ENCODE measurements at places on chromosomes 12 and 14. TPM values are rescaled to one million over a fixed set of nuclear protein-coding genes. Genes with fewer than 3 reads are reported as not detected.
A peak's percentile ranks its signal among the peaks of the same experiment; 100 is the strongest.

Gene KRT83
- total RNA-seq = not detected

DNA sequence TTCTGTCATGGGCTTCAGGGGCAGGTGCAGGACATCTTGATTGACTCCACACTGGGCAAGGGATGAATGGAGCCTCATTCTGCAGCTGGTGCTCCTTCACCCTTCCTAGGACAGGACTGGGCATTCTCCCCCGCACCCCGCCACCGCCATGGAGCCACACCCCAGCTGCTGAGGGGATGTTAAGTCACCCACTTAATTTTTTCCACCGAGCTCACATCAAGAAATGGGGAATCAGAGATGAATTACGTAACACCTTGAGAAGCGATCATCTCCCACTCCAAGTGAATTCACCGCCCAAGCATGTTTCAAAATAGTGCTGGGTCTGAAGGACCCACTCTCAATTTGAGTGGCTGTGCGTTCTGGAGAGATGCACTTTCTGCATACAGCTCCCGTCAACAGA, 94.2 kb downstream of the EML1 start:
- no peak for DNase-seq

- DNase-seq = no peak
These were observed 32.6 kb downstream of the NUAK1 start for GRCh38 chr12:106106061-106106566.

DNA sequence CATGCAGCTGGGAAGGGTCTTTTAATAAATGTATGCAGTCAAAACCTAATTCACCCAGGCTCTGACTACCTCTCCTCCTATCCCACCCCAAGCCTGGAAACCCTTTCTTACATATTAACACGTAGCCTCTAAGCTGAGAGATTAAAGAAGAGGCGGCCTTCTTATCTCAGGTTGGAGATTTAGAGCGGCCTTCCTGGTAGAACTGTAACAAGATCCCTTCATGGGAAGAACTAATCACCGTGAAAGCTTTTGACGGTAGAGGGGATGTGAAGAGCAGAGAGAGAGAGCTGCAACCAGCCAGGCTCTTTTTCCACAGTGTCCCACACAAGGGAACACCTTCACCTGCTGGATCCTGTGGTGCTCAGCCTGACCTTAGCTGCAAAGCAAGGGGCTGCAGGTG, 367.4 kb downstream of the MED13L start:
- no peak for DNase-seq

DNA sequence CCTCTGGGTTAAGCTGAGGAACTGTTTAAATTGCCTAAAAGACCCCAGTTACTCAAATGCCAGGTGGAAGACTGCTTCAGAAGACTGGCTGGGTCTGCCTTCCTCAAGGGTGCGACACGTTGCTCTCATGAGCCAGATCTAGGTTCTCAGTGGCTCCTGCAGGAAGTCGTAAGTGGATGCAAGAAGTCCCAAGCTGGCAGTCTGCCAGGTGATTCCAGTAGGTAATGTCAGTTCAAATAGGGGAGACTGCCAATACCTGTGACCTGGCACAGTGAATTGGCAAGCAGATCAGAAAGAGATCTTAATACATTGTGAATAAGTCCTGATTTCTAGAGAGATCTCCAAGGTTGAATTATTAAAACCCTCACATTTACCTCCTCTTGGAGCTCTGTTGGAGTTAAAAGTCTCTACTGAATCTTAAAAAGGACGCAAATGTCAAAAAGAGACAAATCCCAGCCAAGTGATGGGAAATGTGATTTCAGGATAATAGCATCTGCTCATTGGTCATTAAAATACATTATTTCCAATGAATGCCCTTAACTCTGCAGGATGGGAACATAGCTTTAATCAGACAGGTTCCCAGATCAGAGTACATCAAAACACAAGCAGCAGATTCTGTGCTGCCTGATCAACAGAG, 98.8 kb upstream of the FRMD6 start:
- no peak for DNase-seq

GRCh38 chr14:69667938-69668335, 56.5 kb downstream of the SUSD6 start:
- DNase-seq = no peak

DNA sequence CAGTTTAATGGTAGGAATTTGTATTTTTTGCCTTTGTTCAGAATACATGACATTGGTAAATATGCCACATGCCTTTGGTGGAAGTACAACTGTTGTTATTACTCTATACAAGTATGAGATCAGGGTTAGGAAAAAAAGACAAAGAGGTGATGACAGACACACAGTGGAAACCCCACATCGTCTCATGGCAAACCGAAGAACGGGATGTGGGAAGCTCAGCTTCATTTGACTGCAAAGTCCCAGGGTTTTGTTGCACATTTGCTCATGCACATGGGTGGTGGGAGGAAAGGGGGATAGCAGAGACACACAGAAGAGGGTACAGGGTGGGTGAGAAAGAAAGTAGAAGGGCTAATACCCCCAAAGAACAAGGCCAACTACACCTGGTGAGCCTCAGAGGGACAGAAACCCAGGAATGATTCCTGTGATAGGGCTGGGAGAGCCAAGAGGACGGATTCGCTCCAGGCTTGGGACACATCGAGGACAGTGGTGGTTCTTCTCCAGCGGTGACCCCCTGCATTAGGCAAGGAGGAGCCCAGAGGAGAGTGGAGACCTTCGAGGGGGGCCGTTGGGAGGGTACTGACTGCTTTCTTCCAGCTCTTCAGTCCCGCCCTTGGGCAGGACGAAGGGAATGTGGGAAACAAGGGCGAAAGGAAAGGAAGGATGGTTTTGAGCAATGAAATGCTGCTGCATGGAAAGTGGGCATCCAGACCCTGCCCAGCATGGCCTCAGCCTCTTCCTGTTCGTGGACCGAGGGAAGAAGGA, 8.1 kb downstream of the VAMP1 start:
- DNase-seq = no peak

Gene ITGA7
- total RNA-seq = 17.5 TPM

DNA sequence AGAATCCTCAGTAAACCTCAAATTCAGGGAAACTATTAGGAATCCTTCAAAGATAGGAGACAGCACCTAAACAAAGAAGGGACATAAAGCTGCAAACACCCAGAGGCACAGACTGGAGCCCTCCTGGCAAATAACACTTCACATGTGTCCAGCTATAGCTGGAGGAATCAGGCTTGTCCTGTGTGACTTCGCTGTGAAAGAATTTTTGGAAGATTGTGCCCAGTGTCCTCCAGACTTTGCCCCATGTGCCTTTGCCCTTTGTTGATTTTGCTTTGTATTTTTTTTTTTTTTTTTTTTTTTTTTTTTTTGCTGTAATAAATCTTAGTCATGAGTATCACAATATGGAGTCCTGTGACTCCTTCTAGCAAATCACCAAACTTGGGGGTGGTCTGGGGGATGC, 136.8 kb downstream of the KCNH5 start:
- DNase-seq = no peak

Gene FAM90A1
- total RNA-seq = 0.47 TPM

GRCh38 chr14:101118233-101118632, 214.7 kb upstream of the RTL1 start:
- DNase-seq = no peak

Gene TMTC1
- total RNA-seq = 24.8 TPM

DNA sequence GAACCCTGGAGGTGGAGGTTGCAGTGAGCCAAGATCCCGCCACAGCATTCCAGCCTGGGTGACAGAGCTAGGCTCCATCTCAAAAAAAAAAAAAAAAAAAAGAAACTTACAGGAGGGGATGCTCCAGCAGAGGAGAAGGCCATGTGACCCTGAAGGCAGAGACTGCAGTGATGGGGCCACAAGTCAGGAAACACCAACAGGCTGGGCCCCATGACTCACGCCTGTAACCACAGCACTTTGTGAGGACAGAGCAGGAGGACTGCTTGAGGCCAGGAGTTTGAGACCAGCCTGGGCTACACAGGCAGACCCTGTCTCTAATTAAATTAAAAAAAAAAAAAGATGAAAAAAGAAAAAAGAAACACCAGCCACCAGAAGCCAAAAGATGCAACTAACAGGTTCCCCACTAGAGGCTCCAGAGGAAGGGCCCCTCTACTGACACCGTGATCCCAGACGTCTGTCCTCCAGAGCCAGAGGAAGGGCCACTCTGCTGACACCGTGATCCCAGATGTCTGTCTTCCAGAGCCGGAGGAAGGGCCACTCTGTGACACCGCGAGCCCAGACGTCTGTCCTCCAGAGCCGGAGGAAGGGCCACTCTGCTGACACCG, 9.1 kb upstream of the GLT1D1 start:
- DNase-seq = peak; percentile 56

GRCh38 chr14:72535485-72535884, 358.4 kb downstream of the DPF3 start:
- no peak for DNase-seq

GRCh38 chr12:124488520-124488919, 78.9 kb downstream of the NCOR2 start:
- no peak for DNase-seq

Gene RNF212B
- total RNA-seq = not detected

DNA sequence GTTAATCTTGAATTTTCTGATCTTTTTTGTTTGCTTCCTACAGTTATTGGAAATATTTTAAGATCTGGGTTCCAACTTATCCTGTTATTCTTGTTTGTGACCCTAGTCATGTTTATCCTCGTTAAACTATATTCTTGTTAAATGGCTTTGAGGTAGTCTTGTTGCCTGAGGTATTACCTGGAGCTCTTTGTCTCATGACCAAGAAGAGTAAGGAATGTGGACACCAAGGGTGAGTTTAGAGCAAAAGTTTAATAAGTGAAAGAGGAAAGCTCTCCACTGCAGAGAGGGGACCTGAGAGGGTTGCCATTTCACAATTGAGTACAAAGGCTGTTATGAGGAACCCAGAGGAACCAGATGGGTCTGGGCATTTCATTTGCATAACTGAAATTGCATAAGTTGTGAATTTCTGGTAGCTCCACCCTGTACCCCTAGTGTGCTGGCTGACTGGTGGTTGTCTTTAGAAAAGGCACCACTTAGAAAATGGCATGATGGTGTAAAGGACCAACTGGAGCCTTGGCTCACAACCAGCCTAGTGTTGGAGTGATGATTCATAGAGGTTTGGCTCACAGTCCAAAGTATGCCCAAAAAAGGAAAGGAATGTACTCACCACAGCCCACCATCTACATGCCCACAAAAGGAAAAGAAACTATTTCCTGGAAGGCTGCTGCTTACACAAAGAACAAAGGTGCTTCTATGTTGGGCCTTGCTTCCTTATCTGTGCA, 36.7 kb upstream of the RESF1 start:
- DNase-seq = no peak

- no peak for DNase-seq
These were observed 44.1 kb downstream of the PSEN1 start for GRCh38 chr14:73180385-73180805.

DNA sequence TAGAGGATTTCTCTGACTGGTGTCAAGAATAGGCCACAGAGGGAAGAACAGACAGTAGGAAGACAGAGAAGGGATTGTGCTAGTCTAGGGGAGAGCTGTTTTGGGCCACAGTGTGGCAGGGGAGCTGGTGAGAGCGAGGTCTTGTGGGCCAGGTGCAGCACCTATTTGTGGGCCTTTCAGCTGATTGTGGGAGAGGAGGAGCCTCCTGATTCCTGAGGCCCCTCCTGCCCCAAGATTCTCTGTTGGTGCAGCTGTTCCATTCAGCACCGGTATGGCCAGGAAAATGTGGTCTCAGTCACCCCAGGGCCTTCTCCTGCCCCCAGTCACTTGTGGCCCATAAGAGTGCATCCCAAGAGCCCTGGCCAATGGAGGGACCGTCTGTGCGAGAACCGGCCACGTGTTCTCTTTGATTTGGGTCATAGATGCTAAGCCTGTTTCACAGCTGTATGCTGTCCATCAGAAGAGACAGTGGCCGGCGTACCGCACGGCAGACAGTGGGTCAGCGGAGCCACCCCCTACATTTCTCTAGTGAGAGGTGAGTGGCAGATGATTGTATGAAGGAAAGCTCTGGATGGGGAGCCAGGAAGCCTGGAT, 27.7 kb downstream of the TPCN1 start:
- no peak for DNase-seq

GRCh38 chr14:39265806-39266524, 32.2 kb downstream of the MIA2 start:
- no peak for DNase-seq
